Left lung (tissue), 14 donors: ENCODE measurements at places on chromosomes 2 and 18. TPM values are rescaled to one million over a fixed set of nuclear protein-coding genes. Genes with fewer than 3 reads are reported as not detected.

DNA sequence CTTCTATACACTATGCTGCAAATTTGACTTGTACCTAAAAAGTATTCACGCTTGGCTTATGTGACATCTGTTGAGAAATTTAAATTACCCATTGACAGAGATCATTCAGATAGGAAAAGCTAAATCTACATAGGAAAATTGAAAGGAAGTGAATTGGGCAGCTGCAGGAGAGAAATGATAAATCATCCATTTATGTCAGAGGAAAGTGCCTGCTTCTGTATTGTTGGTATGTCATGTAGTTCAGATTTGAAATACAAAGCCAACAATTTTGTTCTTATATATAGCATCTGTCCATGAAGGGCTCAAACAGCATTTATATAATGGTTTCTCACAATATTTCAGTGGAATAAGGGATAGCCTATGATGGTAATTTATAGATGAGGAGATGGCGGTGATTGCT, 17.6 kb downstream of the LINC00305 start:
- H3K36me3 ChIP-seq = no peaks in the 10 kb centered on the region
- H3K27ac ChIP-seq = no peak overlapping the region
- no peaks in the 10 kb centered on the region for H3K4me1 ChIP-seq
- H3K27me3 ChIP-seq = no peaks in the 10 kb centered on the region
- no peak overlapping the region for H3K4me3 ChIP-seq

GRCh38 chr18:48488388-48488850, 50.4 kb upstream of the CTIF start:
- H3K4me3 ChIP-seq = no peak overlapping the region
- peaks cover 3% of the 10 kb centered on the region for H3K4me1 ChIP-seq
- H3K27ac ChIP-seq = no peak overlapping the region
- peak; percentile 74 for DNase-seq
- H3K36me3 ChIP-seq = no peaks in the 10 kb centered on the region

DNA sequence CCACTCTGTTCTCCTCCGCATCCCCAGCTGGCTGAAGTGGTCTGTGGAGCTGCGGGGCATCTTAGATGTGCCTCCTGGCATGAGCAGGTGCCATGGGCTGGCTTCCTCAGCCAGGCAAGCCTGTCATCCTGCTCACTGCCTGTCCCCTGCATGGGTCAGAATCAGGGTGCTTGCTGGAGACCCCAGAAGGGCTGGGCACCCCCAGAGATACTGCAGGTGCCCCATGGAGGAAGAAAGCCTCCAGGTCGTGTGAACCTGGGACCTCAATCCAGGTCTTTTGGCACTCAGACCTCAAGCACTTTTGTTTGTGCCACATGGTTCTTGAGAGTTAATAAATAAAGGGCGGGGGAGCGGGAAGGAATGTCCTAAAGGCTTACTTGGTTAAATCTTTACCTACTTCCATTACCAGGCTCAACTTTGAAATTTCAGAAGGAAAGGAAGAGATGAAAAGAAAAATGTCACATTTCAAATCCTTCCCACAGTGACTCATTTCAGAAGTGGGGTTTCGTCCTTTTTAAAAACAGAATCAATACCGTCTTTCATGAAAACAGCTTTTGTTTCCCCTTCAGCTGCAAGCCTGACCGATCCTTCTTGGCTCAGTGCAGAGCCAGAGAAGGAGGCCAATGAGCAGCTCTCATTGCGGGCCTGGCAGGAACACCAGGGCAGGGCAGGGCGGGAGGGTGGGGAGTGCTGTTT, 69.9 kb downstream of the RHOB start:
- no peaks in the 10 kb centered on the region for H3K27me3 ChIP-seq
- H3K4me3 ChIP-seq = no peak overlapping the region
- no peak for DNase-seq
- no peaks in the 10 kb centered on the region for H3K36me3 ChIP-seq

DNA sequence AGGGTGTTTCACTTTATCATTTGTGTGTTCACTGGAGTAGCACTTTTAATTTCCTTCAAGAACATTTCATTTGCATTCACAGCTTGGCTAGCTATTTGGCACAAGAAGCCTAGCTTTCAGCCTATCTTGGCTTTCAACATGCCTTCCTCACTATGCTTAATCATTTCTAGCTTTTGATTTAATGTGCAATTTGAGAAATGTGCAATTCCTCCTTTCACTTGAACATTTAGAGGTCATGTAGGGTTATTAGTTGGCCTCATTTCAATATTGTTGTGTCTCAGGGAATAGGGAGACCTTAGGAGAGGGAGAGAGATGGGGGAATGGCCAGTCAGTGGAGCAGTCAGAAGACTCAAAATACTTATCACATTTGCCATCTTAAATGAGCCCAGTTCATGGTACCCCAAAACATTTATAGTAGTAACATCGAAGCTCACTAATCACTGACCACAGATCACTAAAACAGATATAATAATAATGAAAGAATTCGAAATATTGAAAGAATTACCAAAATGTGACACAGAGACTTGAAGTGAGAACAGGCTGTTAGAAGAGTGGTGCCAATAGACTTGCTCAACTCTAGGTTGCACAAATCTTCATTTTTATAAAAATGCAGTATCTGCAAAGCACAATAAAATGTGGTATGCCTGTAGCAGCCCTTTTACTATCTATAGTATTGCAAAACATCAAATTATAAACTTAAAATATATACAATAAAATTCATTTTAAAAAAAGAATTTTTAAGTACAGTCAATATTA, 561.2 kb downstream of the METTL4 start:
- no peak overlapping the region for H3K4me3 ChIP-seq
- no peaks in the 10 kb centered on the region for H3K27me3 ChIP-seq
- no peak for DNase-seq
- H3K4me1 ChIP-seq = no peaks in the 10 kb centered on the region

DNA sequence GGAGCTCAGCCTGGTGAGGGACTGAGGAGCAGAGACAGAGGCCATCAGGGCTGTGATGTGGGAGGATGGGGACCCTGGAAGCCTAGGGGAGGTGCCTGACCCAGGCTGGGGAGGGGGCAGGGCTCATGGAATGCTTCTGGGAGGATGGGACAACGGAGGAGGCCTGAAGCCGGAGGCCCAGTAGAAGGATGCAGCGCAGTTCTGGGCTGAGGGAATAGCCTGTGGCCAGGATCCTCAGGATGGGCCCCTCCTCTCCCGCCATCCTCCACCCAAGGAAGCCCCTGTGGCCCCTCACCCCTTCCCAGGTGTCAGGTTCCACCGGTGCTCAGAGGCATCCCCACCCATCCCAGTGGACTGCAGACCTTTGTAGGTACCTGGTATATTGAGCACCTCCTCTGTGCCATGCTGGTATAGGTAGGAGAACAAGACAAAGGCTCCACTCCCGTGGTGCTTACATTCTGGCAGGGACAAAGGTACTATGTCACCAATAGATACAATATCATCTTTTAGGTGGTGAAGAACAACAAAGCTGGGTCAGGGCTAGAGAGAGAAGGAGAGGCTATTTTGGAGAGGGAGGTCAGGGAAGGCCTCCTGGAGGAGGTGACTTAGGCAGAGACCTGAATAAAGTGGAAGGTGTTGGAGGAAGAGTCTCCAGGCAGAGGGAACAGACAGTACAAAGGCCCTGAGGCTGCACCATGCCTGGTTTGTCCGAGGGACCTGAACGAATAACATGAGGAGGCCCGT, 2.7 kb downstream of the ZAP70 start:
- no peak overlapping the region for H3K4me3 ChIP-seq
- no peak overlapping the region for H3K27ac ChIP-seq
- DNase-seq = no peak

DNA sequence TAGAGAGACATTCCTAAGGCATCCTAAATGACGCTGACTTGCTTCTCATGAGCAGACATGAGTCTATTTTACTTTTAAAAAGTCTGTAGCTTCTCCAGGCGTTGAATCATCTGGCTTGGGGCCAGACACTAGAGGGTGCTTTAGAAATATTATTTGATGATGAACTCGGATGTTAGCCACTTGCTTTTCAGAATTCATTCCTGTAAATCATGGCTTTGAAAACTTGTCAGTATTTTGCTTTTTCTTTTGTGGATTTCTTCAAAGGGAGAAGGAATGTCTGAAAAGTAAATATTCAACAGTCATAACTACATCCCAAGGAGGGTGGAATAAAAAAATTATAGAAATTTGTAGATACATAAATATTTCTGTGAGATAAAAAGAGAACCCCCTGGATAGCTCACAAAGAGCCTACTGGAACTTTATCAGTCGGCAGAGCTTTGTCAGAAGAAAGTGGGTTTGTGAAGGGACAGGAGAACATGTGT, 370.8 kb downstream of the OSR1 start:
- H3K36me3 ChIP-seq = no peaks in the 10 kb centered on the region
- no peak overlapping the region for H3K27ac ChIP-seq
- H3K4me3 ChIP-seq = no peak overlapping the region
- DNase-seq = peak; percentile 70

Gene ELAC1
- 5.2 TPM for total RNA-seq

- DNase-seq = no peak
- H3K36me3 ChIP-seq = no peaks in the 10 kb centered on the region
- no peak overlapping the region for H3K27ac ChIP-seq
- H3K27me3 ChIP-seq = no peaks in the 10 kb centered on the region
- no peaks in the 10 kb centered on the region for H3K4me1 ChIP-seq
- no peak overlapping the region for H3K4me3 ChIP-seq
These were observed 68.9 kb downstream of the TMEM18 start for GRCh38 chr2:608297-608696.

GRCh38 chr2:197340591-197340990, 30.0 kb upstream of the ANKRD44 start:
- H3K4me1 ChIP-seq = no peaks in the 10 kb centered on the region
- no peaks in the 10 kb centered on the region for H3K27me3 ChIP-seq
- H3K27ac ChIP-seq = no peak overlapping the region
- no peak for DNase-seq
- no peak overlapping the region for H3K4me3 ChIP-seq
- no peaks in the 10 kb centered on the region for H3K36me3 ChIP-seq

DNA sequence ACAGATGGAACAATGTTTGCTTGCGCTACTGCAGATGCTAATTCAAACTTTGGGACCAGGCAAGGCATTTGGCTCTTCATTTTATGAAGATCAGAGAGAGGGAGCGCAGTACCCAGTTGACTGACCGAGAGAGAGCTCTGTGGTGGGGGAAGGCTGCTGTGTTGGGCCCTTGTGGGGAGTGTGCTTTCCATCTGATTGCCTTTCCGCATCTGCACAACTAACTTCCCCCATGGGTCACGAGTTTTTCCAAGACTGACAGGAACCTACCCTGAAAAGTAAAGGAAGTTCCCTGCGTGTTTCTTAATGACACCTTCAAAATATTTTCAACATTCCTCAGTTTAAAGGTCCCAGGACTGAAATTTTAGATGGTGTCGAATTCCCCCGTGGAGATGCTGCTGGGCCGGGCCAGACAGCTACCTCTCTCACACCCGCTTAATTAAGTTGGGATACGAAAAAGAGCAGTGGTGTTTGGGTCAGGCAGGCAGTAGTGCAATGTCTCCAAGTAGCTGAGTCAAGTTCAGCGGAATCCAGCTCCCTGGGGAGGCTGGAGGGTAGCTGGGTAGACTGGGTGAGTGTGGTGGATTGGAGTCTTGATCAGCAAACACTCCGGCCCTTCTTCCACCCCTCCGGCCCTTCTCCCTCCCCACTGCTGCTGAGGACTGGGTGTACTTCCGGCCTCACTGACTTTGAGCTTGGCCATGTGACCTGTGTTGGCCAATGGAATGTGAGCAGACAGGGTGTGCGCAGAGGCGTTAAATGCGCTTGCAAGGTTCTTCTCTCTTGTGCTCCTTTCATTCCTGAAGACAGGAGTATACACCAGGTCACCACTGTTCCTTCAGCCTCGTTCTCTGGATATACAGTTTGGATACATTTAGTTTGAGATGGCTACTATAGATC, 2.3 kb upstream of the ARHGAP25 start:
- H3K4me1 ChIP-seq = peaks cover 54% of the 10 kb centered on the region
- no peaks in the 10 kb centered on the region for H3K27me3 ChIP-seq
- peak overlapping the region; percentile 23 for H3K27ac ChIP-seq
- no peak for DNase-seq
- no peaks in the 10 kb centered on the region for H3K36me3 ChIP-seq
